CD4-positive, alpha-beta T cell treated with Interleukin-12 subunit alpha and Interleukin-12 subunit beta, for 1 hour (primary cell): ENCODE measurements at places on chromosomes 2 and 18.

DNA sequence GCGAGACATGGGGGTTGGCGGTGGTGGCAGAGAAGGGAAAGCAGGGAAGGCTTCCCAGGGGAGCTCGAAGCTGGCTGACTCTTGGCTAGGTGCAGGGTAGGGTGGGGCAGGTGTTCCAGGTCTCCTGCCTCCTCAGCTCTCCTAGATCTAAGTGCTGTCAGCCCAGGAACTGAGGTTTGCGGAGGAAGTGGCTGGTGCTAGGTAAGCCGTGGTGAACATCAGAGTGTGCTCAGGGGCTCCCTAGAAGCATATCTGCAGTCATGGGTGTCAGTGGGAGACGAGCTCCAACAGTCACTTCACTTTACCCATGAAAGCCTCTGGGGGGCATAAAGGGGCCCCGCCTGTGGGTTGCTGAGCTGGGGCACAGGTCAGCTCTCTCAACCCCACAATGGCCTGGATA, 34.1 kb downstream of the ARHGEF4 start:
- DNase-seq: no peak

DNA sequence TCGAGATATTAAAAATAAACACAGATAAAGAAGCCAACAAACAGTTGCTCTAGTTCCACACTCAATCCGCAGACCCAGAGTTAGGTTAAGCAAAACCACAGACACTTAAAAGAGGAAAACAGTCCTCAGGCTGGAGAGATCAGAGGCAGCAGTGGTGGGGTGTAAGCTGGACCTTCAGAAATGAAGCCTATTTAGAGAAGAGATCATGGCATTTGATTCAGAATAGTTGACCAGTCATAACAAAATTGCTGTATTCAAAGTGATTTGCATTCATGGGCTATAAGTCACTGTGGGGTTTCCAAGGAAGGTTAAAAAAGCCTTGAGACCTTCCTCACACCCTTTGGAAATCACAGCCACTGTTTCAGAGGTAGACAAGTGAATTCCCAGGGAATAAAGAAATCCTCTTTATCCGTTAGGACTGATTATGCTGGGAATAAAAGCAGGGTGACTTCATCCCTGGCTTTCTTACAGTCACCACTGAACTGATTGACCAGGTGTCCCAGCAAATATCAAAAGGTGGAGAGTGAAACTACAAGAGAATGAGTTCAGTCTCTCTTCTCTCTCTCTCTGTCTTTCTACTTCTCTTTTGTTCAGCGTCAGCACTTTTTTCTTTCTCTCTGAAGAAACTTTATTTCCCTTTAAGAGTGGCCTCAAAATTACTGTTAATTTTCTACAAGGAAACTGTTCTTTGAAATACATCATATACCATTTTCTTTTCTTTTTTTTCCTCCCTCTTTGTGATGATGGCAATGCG, 171.8 kb upstream of the PIK3C3 start:
- DNase-seq: no peak

- DNase-seq: no peak
Observed at GRCh38 chr2:200534572-200534971, 8.6 kb downstream of the SGO2 start.

GRCh38 chr2:240186191-240186725, 45.8 kb upstream of the OTOS start:
- no peak for DNase-seq

- DNase-seq: no peak
Observed at GRCh38 chr2:37898448-37898847, 26.6 kb upstream of the RMDN2 start.

GRCh38 chr2:225064362-225064761, 22.1 kb upstream of the DOCK10 start:
- DNase-seq: peak; percentile 6

DNA sequence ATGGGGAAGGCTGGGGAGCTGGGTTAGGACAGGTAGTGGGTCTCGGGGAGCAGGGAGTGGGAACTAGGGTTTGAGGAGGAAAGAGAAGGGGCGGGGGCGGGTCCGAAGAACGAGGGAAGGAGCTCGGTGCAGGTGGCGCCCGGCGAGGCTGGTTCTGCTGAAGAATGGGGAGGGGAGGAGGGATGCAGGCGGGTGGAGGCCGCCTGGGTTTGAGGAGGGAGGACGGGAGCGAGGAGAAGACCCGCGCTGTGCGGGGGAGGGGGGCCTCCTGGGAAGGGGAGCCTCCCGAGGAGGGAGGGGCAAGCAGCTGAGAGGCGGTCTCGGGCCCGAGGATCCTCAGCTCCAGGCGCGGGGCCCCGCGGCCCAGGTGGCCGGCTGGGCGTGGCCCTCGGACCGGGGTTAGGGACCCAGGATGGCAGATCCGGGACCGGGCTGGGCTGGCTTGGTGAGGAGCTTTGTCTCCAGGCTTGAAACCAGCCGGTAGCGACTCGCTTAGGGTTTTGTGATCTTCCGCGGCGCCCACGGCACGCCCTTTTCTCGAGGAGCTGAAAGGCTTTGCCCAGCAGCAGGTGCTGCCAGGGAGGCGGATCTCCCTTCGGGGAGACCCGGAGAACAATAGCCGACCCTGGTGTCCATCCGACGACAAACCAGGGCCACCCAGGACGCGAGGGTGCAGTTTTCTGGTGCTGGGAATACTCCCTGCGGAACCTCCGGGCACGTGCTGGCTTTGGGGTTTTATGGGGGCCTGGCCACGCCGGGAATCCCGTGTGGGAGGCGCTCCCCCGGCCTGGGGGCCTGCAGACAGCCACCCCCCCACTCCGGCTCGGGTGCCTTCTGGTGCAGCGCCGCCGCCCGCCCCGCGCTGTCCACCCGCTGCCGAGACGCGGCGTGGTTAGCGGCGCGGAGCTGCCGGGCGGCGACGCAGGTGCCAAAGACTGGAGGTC, 1.4 kb downstream of the DPYSL5 start:
- no peak for DNase-seq

DNA sequence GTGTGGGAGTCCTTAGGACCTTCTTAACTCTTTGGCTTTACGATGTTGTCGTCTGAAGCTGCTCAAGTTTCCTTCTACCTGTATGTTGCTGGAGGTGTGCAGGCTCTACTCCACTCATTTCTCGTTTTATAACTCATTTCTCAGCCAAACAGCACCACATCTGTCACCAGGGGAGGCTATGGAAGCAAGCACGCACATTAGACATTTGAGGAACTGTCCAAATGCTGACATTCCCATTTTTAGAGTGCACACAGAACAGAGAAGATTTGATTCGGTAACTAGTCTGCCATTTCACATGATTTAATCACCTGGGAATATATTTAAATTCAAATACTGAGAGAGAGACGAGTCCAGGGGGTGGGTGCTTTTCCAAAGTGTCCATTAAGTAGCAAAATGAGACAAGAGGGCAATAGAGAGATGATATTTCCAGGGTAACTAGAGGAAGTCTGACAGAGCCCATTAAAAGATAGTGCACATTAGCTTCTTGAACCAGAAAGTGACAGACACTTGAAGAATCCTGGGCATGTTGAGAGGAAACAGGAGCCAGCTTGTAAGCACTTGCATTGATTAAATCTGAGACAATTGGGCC, 793.3 kb downstream of the TDRD15 start:
- DNase-seq: no peak

GRCh38 chr2:62217421-62217820, 21.5 kb downstream of the B3GNT2 start:
- no peak for DNase-seq

GRCh38 chr18:22021701-22022100, 147.7 kb upstream of the GATA6 start:
- DNase-seq: no peak

DNA sequence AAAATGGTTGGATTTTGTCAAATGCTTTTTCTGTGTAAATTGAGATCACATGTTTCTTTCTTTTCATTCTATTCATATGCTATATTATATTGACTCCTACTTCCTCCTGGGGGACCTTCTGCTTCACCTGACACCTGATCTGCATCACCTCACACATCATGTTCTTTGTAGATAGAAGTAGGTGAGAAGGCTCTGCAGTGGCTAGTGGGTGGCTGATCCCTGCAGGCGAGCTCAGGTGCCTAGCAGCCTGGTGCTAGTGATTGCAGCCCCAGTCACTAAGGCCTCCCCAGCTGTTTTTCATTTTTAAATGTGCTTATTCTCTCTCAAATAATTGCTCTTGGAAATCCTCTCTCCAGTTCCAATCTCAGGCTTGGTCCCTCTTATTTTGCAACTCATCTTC, 33.6 kb downstream of the MC4R start:
- no peak for DNase-seq

DNA sequence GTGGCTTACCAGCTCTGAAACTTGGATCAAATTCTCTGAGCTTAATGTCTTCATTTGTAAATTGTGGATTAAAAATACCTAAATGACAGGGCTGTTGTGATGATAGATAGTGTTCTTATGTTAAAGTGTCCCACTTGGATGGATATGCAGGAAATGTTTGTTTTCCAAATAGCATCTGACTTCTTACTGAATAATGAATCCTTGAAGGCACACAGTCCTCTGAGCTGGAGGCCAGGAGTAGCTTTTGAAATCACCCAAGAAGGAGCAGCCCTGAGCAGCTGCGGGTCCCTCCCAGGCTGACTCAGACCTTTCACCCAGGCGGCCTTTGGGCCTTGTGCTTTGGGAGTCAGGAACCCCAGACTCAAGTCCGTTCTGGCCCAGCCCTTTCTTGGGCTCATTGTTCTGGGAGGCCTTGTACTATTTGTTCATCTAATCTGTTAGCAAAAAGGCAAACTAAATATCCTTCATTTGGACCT, 173.0 kb upstream of the GATA6 start:
- DNase-seq: no peak
